ENCODE measurements at places on chromosomes 5 and 9.

- no peak for DNase-seq
Observed at GRCh38 chr9:102072059-102072764, 333.8 kb upstream of the GRIN3A start.

GRCh38 chr5:143605403-143606005 lies 202.0 kb upstream of the NR3C1 start:
- peak; percentile 18 for DNase-seq

DNA sequence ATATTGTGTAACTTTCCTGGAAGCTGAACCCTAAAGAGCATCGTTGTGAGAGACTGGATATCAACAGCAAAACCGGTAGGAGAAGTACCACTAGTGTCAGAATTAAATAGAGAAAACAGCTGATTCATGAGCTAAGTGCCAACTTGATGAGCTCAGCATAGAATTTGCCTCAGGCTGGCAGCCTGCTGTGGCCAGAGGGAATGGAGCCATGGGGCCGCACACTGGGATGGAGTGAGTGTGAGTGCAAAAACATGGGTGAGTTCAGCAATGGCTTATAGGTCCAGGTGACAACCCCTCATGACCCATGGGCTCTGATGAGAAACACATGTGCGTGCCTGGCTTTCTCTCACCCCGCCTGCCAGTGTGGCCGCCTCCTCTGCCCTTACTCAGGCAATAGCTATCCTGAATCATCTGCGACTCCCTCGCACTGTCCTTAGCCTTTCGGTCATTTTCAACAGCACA lies 25.4 kb downstream of the ADAMTS16 start:
- no peak for DNase-seq

GRCh38 chr9:8486095-8486494 lies 686.5 kb upstream of the DMAC1 start:
- DNase-seq, result no peak

GRCh38 chr5:132437604-132438266 lies 52.8 kb downstream of the IRF1 start:
- peak; percentile 82 for DNase-seq

- DNase-seq, result no peak
Observed at GRCh38 chr5:22850981-22851380, 2.2 kb downstream of the CDH12 start.

DNA sequence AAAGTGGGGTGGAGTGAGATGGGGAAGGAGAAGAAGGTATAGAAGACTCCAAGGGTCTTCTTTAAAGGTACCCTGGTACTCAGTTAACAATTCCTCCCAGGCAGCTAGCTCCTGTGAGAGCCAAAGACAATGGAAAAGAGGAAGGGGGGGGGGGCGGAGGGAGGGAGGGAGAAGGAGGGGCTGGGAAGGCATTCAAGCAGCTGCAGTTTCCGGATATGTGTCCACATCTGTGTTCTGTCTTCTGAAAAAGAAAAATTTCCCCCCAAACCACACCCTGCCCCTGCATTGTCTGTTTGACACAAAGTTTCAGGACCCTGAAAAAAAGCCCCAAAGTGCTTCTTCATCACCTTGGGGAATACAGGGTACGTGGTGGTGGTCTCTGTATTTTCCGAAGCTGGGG lies 11.1 kb downstream of the SPRY4 start:
- DNase-seq, result peak; percentile 80

DNA sequence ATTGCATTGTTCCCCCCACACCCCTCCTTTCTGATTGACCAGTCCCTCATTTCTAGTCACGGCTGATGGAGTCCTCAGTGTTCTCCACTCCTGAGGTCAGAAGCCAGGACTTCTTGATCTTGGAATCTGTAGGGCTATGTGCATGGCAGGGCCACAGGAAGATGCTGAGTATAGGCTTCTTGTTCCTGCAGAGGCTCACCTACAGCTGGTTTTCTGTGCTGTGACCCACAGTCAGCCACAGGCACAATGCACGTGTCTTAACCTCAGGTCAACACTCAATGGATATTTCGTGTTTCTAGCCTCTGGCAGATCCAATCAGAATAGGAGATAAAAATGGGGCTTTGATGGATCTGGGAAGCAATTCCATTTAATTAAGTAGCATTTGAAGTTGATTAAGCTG lies 14.3 kb upstream of the CXCL14 start:
- DNase-seq, result no peak

DNA sequence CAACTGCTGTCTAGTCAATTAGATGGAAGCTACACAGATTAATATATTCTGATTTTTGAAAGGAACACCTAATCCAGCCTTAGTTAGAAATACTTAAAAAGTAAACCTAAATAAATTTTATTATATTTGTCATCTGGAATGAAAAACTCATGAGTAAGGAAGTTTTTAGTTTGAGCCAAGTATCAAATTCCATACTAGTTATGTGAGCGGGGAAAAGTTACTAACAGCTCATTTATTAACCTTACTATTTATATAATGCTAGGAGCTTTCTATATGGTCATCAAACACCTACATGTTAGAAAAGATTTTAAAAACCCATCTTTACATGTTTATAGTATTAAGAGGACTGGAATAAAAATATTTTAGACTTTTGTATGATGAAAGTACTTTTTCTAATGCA lies 41.6 kb upstream of the POU5F2 start:
- no peak for DNase-seq

DNA sequence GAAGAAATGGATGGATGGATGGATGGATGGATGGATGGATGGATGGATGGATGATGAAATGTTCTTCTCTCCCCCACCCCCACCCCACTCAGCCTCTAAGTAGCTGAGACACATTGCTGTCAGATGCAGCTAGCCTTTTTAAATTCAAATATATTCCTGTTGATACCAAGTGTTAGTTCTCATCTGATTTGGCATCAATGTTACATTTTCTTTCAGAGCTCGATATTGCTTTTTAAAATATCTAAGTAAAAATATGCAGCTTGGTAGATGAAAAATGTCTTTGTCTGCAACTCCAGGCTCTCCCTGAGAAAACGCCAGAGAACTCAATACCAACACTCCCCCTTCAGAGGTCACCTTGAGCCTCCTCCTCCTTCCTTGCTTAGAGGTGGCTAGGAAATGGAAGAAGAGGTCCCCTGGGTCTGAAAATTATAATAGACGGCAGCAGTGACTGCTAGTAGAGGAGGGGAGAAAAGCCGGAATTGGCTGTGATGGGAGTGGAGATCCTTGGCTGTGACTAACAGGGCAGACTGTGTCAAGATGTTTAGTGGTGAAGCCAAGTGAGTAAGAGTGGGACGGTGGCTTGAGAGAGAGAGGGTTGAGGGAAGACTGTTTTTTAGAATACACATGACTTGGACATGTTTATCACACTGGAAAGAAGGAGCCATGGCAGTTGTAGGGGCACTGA lies 156.0 kb downstream of the ZNF462 start:
- peak; percentile 60 for DNase-seq

DNA sequence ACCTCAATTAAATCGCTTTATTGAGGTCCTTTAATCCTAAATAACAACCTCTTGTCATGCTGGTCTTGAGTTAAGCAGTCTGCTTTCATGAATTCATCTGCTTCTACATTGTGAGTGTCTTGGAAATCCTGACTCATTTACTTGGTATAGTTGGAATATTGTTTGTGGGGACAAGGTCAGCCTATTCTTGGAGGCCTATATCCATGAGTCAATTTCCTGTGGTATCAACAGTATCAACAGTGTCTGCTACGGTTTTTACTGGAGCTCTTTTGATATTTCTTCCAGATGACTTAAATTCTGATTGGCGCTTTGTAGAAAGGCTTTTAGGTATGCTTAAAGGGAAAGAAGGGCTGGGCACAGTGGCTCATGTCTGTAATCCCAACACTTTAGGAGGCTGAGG lies 71.2 kb upstream of the PARP8 start:
- DNase-seq, result no peak

GRCh38 chr9:129464972-129465833 lies 155.7 kb downstream of the C9orf50 start:
- no peak for DNase-seq

DNA sequence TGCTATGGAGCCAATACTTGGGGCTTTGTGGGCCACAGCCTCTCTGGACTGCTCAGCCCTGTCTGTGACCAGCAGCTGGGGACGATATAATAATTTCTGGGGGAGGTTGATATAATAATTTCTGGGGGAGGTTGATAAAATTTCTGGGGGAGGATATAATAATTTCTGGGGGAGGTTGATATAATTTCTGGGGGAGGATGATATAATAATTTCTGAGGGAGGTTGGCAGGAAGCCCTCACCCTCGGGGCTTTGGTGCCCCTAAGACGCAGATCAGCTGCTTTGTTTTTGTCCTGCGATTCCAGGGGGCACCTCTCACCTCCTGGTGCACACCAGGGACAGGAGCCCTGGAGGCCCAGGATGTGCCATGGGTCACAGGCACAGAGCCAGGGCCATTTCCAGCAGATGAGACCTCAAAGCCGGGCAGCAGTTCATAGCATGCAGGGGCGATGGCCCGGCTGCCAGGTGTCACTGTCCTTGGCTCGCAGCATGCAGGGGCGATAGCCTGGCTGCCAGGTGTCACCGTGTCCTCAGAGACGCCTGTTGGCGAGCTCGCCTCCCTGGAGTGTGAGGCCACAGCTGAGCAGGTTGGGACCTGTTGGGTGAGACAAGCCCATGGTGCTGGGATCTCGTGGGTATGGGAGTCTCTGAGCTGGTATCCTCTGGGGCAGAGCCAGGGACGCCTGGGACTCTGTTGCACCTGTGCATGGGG lies 3.8 kb upstream of the TOR4A start:
- DNase-seq, result no peak

- DNase-seq, result no peak
Observed at GRCh38 chr9:124813501-124814163, 36.7 kb downstream of the OLFML2A start.

- no peak for DNase-seq
Observed at GRCh38 chr9:125433461-125434011, 171.9 kb downstream of the GAPVD1 start.

- no peak for DNase-seq
Observed at GRCh38 chr5:130795037-130795436, 370.0 kb downstream of the HINT1 start.

DNA sequence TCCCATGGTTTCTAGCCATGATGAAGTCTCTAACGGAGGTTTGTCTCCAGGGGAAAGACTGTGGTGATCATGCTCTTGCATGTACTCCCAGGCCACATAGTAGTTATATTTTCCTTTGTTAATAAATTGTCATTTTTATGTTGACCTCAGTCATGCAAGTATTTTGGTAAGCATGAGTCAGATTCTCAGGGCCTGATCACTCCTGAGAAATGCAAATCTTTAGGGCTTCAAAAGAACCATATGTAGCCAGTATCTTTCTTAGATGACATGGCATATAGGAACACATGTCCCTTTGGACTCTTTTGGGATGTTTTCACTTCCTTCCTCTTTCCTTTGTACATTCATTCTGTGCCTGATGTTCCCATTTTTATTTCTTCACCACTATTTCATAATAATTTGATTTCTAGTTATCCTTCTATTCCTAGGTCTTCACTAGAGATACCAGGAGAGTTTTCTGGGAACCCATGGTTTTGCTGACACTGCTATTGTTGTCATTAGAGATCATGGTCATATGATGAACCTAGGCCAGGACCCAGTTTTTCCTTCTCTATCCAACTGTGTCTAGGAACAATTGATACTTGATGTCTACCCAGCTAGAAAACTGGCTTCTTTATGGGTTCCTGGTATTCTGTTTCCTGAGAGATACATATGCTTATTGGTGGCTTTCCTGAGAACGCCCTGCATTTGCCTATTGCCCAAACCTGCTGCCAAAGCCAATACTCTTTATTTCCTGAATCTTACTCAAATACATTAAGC lies 248.1 kb upstream of the NREP start:
- DNase-seq, result peak; percentile 5

DNA sequence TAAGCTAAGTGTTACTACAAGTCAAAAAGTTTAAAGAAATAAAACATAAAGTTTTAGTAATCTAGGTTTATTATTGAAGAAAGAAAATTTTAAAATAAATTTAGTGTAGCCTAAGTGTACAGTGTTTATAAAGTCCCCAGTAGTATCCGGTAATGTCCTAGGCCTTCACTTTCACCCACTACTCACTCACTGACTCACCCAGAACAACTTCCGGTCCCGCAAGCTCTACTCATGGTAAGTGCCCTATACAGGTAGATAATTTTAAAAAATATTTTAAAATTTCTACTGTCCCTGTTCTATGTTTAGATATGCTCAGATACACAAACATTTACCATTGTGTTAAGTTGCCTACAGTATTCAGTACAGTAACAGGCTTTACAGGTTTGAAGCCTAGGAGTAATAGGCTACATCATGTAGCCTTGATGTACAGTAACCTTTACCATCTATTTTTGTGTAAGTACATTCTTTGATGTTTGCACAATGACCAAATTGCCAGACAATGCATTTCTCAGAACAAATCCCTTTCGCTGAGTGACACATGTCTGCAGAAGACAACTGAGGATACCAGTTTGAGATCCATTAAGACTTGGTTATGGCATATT lies 253.6 kb downstream of the TRIM32 start:
- DNase-seq, result no peak

Measured in skin of body (tissue), 3 donors.